Effector memory CD4-positive, alpha-beta T cell (primary cell): ENCODE measurements at places on chromosomes 7 and 10.

GRCh38 chr10:114103284-114103683 lies 59.6 kb downstream of the ADRB1 start:
- H3K4me3 ChIP-seq, result no peak overlapping the region
- H3K4me1 ChIP-seq, result peaks cover 11% of the 10 kb centered on the region
- H3K36me3 ChIP-seq, result no peaks in the 10 kb centered on the region
- H3K27ac ChIP-seq, result no peak overlapping the region

DNA sequence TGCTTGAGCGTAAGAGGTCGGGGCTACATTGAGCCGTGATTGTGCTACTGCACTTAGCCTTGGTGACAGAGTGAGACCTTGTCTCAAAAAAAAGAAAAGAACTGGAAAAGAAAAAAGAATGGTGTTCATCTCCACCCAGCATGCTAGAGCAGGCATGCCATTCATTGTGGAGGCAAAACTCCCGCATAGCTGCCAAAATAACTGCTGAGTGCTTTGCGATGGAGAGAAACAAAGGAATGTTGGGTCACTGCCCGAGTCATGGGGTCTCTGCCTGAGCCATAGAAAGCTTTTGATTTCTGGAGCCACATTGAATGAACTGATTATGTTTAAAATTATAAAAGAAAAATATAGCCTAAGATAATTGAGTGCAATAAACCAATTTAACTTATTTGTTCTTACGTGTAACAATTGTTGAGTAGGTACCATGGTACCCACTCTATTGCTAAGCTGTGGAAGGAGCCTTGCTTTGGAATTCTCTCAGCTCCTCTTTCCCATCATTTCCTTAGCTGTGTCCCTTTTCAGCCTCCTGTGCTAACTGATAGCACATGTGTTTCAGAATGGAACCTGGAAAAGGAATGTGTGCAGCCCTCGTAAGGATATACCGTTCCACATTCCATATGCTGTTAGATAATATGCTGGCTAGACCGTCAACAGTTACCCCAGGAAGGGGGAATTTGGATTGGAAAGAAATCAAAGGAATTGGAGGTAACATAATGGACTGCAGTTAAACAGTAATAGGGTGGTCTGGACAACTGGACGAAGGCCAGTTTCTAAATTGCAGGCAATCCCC lies 99.0 kb downstream of the KIAA1217 start:
- H3K27me3 ChIP-seq, result no peaks in the 10 kb centered on the region
- H3K4me1 ChIP-seq, result no peaks in the 10 kb centered on the region
- DNase-seq, result no peak
- no peak overlapping the region for H3K27ac ChIP-seq

GRCh38 chr10:58400609-58401008 lies 15.4 kb downstream of the TFAM start:
- no peaks in the 10 kb centered on the region for H3K27me3 ChIP-seq
- no peak for DNase-seq

DNA sequence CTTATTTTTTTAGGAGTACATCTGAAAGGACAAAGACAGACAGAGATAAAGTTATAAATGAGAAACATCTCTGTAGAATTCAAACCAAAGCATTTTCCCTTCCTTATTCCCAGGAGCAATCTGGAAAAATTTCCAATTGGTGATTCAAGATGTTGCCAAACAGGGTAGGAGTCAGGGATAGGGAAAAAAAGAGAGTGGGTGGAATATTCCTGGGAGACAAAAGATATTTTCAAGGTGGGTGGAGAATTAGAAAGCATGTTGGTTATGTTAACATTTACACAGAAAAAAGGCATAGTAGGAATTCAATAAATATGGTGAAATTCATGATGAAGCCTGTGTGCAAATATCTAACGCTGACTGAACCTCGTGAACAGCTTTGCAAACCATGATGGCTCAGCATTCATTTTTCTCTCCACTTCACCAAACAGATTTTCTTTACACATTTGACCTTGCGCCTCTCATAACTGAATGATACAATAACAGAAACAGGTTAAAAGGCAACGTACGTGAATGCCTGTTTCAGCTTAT lies 25.1 kb downstream of the SLC26A5 start:
- no peaks in the 10 kb centered on the region for H3K36me3 ChIP-seq
- no peak for DNase-seq
- no peak overlapping the region for H3K4me3 ChIP-seq
- H3K27me3 ChIP-seq, result no peaks in the 10 kb centered on the region

GRCh38 chr10:79289801-79290200 lies 57.5 kb upstream of the PPIF start:
- H3K36me3 ChIP-seq, result peaks cover 12% of the 10 kb centered on the region
- no peak for DNase-seq
- peaks cover 24% of the 10 kb centered on the region for H3K4me1 ChIP-seq
- H3K27ac ChIP-seq, result no peak overlapping the region

DNA sequence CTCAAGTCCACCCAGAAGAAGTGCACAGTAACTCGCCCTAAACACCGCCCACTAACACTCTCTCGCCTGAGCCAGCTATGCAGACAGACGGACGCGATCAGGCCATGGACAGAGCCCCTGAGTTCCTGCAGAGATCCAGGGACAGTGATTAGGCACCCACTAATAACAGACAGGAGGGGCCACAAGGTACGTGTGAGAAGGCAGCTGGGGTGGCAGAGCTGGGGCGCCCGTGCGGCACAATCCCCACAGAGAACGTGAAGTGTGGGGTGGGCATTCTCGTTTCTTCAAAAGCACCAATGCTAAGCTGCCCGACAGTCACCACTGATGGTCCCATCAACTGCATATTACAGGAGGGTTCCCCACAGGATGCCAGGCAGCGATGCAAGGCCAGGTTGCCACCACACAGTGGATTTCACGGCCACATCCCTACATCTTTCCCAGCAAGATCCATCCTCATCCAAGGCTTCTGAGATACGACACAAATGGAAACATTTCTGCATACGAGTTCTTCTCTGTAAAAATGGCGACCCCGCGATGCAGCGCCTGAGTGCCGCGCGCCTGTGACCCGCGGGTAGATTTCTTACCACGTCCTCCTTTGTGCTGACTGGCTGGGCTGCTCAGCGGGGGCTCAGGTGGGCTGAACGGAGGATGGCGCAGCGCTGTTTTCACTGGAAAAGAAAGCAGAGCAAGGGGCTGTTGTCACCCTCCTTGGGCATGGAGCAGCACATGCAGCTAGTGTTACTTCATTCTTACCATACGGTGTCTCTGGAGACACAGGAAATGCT lies 237.5 kb downstream of the TNS3 start:
- H3K27me3 ChIP-seq, result no peaks in the 10 kb centered on the region
- H3K4me1 ChIP-seq, result no peaks in the 10 kb centered on the region
- no peak overlapping the region for H3K4me3 ChIP-seq
- no peak overlapping the region for H3K27ac ChIP-seq

GRCh38 chr7:75072981-75073283 lies 670 bp downstream of the RCC1L start:
- no peaks in the 10 kb centered on the region for H3K4me1 ChIP-seq
- DNase-seq, result no peak
- H3K36me3 ChIP-seq, result peaks cover 10% of the 10 kb centered on the region
- peak overlapping the region; percentile 82 for H3K27ac ChIP-seq

DNA sequence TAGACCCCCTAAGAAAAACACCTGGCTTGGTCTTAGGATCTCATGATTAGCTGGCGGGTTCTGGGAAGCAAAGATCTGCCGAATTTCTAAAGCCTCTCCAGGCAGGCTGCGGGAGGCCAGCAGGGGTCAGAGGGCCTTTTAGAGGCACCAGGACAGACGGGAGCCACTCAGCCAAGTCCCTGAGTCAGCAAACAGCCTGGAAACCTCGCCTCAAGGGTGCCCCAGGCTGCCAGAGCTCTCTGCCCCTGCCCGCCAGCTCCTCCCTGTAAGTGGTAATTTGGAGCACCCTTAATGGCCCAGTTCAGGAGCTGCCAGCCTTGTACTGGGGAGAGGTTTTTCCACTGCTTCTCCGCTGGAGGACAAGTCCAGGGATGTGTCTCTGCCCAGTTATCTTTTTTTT lies 88.7 kb downstream of the HIP1 start:
- H3K36me3 ChIP-seq, result no peaks in the 10 kb centered on the region
- DNase-seq, result no peak
